Body of pancreas (tissue), 4 donors: ENCODE measurements at places on chromosomes 1 and 21. TPM values are rescaled to one million over a fixed set of nuclear protein-coding genes. Genes with fewer than 3 reads are reported as not detected.
A peak's percentile ranks its signal among the peaks of the same experiment; 100 is the strongest.

Gene CHD1L
- total RNA-seq, result 11.5 TPM

DNA sequence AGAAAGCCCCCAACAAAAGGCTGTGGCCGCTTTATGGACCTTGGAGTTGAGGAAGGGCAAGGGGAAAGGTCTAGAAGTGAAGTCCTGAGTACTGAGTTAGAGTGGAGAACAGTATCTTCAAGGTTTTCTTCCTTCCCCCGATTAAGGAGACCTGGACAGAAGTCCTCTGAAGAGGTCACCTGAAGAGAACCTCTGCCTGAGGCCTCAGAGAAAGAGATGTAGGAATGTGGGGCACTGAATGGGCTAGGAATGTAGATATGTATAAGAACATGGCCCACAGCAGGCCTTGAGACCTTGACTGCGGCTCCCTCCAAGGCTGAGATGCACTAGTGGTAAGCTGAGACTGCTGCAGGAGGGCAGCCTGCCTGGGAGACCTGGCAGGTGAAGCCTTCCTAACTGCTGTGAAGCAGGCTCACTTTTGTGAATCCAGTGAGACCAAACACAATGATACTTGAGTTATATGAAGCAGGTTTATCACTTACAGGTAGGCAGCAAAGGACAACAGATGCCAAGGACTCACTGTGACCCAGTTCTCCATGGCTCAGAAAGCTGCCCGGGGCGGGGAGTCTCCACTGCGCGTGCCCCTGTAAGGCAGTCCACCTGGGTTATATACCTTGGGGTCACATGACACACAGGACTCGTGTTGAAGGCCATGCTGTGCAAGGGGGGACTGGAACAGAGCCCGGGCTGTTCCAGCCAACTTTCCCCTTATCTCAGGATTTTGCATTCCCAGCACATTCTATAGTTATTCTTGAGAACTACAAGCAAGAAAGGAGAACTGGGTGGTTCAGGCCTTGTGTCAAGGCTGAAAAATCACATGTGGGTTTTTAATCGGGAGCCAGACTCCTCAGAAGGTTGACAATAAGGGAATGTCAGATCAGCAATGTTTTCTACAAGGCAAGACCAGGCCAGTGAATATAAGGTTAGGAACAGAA is 78.8 kb upstream of the PPM1J start:
- peak; percentile 65 for DNase-seq
- no peak overlapping the region for H3K4me3 ChIP-seq
- no peaks in the 10 kb centered on the region for H3K27me3 ChIP-seq

DNA sequence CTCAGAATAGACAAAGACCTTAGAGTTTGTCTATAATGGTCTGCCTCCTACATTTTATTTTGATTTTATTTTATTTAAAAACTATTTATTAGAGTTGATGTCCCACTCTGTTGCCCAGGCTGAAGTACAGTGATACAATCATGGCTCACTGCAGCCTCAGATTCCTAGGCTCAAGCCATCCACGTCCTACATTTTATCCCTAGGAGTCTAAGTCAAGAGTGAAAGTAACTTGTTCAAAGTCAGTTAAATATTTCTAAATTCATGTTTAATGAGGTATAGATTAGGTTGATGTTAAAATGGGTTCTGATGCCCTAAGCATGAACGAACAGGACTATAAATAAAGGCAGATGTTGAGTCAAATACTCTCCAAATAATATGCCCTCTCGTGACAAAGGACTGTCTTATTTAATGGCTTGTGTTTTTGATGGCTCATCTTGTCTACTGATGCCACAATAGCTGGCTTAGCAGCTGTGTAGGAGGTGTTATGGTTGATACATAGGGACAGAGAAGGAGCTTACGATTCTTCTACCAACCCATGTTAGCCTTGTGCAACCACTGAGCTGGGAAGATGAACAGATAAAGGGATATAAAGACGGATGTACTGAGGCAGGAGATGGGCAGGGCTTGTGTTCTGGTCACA is 66.0 kb upstream of the CR1L start:
- H3K27ac ChIP-seq, result no peak overlapping the region
- H3K27me3 ChIP-seq, result no peaks in the 10 kb centered on the region
- no peaks in the 10 kb centered on the region for H3K4me1 ChIP-seq
- H3K36me3 ChIP-seq, result no peaks in the 10 kb centered on the region
- no peak for DNase-seq

DNA sequence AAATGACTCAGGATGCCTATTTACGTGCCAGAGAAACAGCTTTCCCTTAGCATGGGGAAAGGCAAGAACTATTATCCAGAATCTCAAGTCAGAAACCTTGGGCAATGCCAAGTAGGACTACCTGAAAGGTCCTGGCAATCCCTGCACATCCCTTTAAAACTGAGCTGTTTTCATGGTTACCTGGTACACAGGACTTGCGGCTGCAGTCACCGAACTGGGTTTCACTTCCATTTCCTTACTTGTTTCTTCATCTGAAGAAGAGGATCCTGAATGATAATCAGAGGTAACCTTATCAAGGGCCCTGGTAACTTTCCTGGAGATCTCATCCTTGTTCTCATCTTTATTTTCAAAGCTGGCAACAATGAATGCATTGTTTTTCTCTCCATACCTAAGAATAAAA is 14.3 kb downstream of the BTG3 start:
- H3K36me3 ChIP-seq, result peaks cover 7% of the 10 kb centered on the region
- no peak overlapping the region for H3K27ac ChIP-seq
- no peak overlapping the region for H3K4me3 ChIP-seq
- H3K27me3 ChIP-seq, result no peaks in the 10 kb centered on the region
- no peak for DNase-seq

Gene C1orf105
- total RNA-seq, result not detected

DNA sequence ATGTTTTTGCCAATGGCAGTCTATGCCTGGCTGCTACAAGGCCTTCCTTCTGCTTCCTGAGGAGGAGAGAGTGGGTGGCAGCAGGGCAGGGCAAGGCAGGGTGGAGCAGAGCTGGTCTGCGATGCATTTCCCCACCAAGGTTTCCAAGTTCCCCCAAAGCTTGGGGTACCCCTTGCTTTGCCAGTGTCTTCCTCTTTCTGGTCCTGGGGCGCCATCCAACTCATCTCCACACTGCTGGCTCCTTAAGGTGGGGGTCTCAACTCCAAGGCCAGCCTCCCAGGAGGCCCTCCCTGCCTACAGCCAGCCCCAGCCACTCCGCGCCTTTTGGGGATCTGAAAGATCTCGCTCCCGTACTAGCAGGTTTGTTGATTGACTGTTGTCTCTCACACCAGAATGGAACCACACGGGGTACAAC is 3.9 kb upstream of the SKI start:
- H3K27ac ChIP-seq, result no peak overlapping the region
- no peak overlapping the region for H3K4me3 ChIP-seq
- no peaks in the 10 kb centered on the region for H3K36me3 ChIP-seq
- no peak for DNase-seq

DNA sequence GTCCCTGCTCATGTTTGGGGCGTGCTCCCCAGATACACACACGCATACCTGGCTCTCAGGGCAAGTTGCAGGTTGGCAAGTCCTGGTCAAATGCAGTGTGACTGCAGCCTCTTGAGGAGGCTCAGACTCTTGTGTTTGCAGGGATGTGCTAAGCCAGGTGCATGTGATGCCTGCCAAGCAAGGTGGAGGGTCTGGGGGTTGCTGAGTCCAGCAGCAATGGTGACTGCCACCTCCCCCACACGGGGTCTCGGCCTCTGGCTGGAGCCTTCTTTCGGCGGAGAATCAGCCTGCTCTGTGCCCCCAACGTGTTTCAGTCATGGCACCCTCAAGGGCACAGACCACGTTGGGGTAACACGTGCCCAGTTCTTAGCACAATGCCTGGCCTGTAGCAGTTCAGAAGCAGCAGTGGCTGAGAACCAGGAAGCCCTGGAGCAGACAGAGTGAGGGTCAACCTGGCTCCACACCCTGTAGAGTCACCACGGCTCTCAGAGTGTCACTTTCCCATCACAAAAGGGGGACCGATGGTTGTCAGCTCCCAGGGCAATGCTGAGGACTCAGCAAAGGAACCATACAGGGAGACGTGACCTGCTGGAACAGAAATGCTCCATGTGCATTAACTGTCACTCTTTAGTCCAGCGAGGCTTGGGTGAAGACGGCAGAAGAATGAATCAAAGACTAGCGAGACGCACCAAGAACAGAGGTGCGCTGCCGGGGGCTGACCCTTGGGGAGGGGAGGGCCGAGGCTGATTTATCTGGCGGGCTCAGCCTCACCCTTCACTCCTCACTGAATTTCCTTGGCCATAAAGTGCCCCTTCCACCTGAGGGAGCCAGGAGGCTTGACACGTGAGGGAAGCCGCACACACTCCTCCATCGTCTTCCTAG is 109.0 kb downstream of the PGBD5 start:
- no peak for DNase-seq
- H3K4me1 ChIP-seq, result peaks cover 3% of the 10 kb centered on the region
- no peaks in the 10 kb centered on the region for H3K27me3 ChIP-seq
- no peak overlapping the region for H3K4me3 ChIP-seq

- peak overlapping the region; percentile 98 for H3K27ac ChIP-seq
- no peak overlapping the region for H3K4me3 ChIP-seq
- no peaks in the 10 kb centered on the region for H3K36me3 ChIP-seq
Measured at GRCh38 chr1:156123356-156124196, 9.1 kb downstream of the LMNA start.

- peak overlapping the region; percentile 73 for H3K4me3 ChIP-seq
- no peak for DNase-seq
- H3K27me3 ChIP-seq, result no peaks in the 10 kb centered on the region
- peaks cover 36% of the 10 kb centered on the region for H3K4me1 ChIP-seq
- no peaks in the 10 kb centered on the region for H3K36me3 ChIP-seq
Measured at GRCh38 chr1:155322571-155322952, 1.9 kb downstream of the RUSC1 start.

DNA sequence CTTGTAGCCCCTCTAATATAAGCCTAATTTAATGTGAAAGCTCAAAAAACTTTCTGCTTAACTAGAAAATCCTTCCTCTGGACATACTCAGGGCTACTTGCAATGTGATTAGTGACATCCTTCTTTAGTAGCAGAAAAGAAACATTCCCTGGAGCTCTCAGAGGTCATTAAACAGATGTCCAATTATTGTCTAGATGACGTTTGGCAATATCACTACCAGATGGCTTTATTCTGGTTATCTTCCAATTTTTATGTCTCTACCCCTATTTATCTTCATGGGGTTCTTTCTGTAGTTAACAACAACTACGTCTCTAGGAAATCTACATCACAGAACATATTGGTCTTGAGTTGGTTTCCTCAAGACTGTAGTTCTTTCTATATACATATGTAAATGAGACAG is 44.2 kb downstream of the CTH start:
- H3K4me3 ChIP-seq, result no peak overlapping the region
- no peaks in the 10 kb centered on the region for H3K4me1 ChIP-seq
- DNase-seq, result no peak
- no peaks in the 10 kb centered on the region for H3K36me3 ChIP-seq

- no peak overlapping the region for H3K4me3 ChIP-seq
- no peak overlapping the region for H3K27ac ChIP-seq
- H3K36me3 ChIP-seq, result no peaks in the 10 kb centered on the region
- no peaks in the 10 kb centered on the region for H3K4me1 ChIP-seq
Measured at GRCh38 chr21:19523746-19524145, 1120.2 kb upstream of the TMPRSS15 start.

Gene SLC45A1
- total RNA-seq, result 1.6 TPM

GRCh38 chr1:106688446-106688845 is 368.0 kb upstream of the PRMT6 start:
- no peaks in the 10 kb centered on the region for H3K4me1 ChIP-seq
- H3K36me3 ChIP-seq, result no peaks in the 10 kb centered on the region
- no peak overlapping the region for H3K4me3 ChIP-seq
- DNase-seq, result no peak

Gene EXO1
- not detected for total RNA-seq

GRCh38 chr1:180228648-180229482 is 1.2 kb upstream of the LHX4 start:
- no peaks in the 10 kb centered on the region for H3K27me3 ChIP-seq
- peaks cover 41% of the 10 kb centered on the region for H3K4me1 ChIP-seq
- no peak overlapping the region for H3K27ac ChIP-seq
- H3K36me3 ChIP-seq, result no peaks in the 10 kb centered on the region
- no peak for DNase-seq

DNA sequence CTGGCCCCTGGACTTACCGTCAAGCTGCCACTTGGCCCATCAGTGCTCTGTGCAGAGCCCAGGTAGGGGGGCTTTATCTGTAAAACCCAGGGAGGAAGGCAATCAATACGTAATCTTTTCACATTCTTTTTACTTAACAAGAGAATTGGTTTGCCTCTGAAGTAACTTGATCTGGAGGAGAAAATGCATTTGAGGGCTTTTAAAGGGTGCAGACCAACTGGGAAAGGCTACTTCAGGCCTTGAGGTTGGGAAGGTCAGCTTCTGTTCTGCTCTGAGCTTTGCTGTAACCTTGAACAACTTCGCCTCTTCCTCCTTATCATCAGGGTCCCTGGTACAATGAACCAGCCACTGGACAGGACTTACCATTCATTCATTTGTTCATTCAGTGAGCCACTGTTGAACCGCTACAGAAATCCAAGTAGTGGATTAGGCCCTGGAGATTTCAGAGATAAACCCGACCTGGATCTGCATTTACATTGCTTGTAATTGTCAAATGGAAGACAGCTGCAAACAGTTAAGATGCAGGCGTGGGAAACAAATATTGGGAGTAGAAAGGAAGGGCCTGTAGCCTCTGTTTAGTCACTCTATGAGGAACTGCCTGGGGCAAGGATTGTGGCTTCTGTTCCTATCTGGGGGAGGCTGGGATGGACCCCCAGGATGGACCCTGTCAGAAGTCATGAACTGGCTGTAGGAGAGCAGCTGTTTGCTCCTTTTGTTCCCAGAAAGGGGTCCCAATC is 90.9 kb downstream of the MAN1C1 start:
- no peaks in the 10 kb centered on the region for H3K4me1 ChIP-seq
- H3K36me3 ChIP-seq, result no peaks in the 10 kb centered on the region
- H3K27me3 ChIP-seq, result no peaks in the 10 kb centered on the region

GRCh38 chr1:63042278-63042677 is 258.3 kb downstream of the ATG4C start:
- H3K4me1 ChIP-seq, result no peaks in the 10 kb centered on the region
- no peak overlapping the region for H3K27ac ChIP-seq
- H3K36me3 ChIP-seq, result no peaks in the 10 kb centered on the region
- no peak overlapping the region for H3K4me3 ChIP-seq
- no peaks in the 10 kb centered on the region for H3K27me3 ChIP-seq
- DNase-seq, result no peak

DNA sequence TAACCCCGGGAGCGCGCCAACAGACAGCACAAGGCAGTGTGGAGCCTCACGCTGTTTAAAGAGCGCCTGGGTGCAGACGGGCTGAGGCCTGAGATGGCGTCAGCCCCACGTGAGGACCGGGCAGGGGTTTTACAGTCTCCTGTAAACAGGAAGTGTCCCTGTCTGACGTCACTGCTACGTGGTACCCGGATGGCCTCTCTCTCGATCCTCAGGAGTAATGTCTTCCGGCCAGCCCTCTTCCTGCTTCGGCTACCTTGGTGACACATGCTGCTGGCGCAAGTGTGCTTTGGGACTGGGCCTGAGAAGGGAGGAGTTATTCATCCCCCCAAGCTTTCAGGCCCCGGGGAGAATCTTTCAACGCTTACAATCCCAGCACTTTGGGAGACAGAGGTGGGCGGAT is 41.2 kb downstream of the CNST start:
- DNase-seq, result no peak
- H3K36me3 ChIP-seq, result no peaks in the 10 kb centered on the region
- H3K4me3 ChIP-seq, result no peak overlapping the region

Gene UBASH3A
- total RNA-seq, result 0.26 TPM

Gene SLAMF6
- total RNA-seq, result 0.52 TPM

Gene KIF21B
- 1.6 TPM for total RNA-seq
